Erythroblast (primary cell): ENCODE measurements at places on chromosomes 6 and 20.

GRCh38 chr6:33875696-33876095, 71.9 kb upstream of the MLN start:
- DNase-seq = peak; percentile 17

DNA sequence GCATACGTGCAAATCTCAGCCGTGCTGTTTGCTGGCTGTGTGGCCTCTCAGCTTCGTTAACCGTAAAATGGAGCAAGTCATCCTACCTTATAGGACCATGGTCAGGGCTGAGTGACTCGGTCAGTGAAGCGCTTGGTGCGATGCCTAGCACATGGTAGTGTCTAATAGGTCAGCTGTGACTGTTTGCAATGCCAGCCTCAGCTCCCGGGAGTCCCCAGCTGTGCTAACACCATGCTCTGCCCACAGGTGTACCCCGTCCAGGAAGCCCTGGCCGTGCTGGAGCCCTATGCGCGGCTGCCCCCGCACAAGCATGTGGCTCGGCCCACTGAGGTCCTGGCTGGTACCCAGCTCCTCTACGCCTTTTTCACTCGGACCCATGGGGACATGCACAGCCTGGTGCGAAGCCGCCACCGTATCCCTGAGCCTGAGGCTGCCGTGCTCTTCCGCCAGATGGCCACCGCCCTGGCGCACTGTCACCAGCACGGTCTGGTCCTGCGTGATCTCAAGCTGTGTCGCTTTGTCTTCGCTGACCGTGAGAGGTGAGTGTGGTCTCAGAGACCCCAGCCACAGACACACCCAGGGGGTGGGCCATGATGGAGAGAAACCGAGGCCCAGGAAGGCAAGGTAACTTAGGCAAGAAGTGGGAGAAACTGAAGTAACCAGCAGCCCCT, 10.6 kb downstream of the TRIB3 start:
- no peak for DNase-seq

GRCh38 chr6:147618927-147619326, 110.4 kb downstream of the SAMD5 start:
- DNase-seq = no peak

GRCh38 chr6:136114661-136115060, 135.4 kb downstream of the MTFR2 start:
- no peak for DNase-seq

DNA sequence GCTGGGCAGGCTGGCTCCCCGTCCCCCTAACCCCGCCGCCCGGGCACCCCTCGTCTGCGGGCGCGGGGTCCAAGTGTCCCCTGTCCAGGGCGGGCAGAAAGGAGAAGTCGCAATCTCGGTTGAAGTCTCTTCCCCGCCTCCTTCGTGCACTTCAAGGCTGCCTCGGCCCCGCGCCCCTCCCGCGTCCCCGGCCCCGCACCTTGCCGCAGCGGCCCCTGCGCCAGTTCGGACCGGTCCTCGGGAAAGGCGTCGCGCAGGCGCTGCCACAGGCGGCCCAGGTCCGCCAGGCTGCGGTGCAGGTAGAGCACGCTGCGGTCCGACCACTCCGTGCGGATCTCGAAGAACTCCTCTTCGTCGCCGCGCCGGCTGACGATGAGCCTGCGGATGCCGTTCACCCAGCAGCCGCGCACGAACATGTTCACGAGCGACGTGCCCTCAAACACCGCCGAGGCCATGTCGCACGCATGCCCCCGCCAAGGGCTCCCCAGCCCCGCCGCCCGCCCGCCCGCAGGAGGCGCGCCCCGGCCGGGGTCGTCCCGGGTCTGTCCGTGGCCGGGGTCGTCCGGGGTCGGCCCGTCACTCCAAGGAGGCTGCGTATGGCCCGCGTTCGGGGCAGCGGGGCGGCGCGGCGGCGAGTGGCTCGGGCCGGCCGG, at the start of gene PXDC1:
TSS of gene PXDC1 (minus strand) at position 637 of the 653 bp plus-strand sequence. CDS start at position 455, 182 bp downstream.
- DNase-seq = no peak

DNA sequence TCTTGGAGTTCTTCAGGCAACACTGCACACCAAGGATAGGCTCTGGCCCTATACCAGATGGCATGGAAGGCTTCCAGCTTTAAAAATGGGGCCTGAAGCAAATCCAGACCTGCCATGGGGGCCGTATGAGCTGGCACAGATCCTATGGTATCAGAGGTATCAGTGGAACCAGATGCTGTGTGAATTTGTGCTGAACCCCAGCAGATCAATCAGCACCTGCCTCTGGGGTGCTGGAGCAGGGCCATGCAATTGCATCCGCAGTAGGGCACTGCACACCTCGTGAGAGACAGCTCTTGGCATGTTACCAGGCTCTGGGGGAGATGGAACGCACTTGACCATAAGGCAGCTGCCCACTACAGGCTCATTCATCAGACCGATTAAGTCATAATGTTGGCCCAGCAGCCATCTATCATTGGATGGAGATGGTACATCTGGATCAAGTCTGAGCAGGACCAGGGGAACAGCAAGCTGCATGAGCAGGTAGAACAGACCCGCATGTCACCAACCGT, 221.5 kb downstream of the MYLK4 start:
- no peak for DNase-seq

DNA sequence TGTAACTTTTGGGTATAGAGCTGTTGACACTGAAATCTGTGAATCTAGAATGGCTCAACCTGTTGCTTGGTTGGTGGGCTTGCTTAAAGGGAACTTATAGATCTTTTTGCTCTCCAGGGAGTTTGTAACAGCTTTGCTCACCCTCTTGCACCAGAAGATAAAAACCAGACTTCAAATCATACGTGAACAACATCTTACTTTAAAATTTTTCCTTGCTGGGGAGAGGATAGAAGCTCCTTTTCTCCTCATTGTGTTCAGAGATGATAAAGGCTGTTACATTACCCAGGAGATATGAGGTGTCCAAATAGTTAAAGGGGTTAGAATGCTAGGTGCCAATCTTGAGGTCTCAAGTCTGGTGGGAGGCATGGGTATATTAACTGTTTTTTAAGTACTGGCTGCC, 46.8 kb downstream of the RALGAPB start:
- DNase-seq = no peak

DNA sequence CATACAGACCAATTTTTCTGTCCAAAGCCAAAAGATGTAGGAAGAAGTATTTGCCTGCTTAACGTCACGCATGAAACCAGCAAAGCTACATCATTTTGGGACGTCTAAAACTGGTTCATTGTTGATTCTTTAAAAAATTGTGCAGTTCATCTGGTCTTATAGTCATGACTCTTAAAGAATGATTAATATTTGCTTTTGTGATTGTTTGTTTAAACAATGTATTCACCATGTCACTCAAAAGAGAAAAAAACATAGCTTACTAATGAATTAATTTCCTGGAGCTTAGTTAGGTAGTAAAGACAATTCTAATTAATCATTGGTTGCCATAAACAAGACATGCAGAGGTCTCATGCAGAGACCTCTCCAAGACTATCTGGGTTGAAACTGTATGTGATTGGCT, 157.3 kb downstream of the RPS12 start:
- no peak for DNase-seq

DNA sequence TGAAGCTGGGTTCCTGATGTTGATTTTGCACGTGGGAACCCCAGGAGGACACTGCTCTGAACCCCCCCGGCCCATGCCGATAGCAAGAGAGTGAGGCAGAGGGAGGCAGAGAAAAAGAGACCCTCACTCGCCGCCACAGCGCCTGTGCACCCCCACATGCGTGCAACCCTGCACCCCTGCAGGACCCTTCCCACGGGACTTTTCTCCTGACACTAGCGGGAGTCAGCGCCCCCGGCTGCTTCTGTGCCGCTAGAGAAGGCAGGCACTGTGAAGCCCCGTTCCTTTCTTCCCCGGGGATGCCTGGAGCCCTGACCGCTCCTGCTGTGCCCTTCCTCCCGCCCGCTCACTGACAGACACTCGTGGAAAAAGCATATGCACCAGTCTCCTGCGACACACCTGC, 67.4 kb downstream of the GMPR start:
- DNase-seq = no peak

DNA sequence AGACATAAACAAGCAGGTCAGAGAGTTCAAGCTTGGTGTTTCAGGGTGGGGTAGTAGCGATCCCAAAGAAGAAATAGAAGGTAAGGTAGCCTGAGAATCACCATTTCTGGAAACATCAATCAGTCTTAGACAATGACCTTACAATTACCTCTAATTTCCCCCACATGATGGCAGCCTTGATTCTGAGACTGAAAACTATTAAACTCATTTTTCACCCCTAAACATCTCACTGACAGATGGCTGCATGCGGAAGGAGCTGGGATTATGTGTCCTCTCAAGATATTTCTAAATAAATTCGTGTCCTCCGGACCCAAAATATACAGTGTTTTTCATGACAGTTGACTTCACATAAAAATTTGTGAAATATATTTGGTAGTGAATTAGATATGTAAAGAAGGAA, 61.0 kb downstream of the KIF6 start:
- no peak for DNase-seq

GRCh38 chr20:61933481-61933950, 132.2 kb downstream of the TAF4 start:
- DNase-seq = no peak

GRCh38 chr6:88730611-88731011, 232.8 kb downstream of the RNGTT start:
- no peak for DNase-seq

- DNase-seq = no peak
These were observed 45.6 kb upstream of the MRPS10 start for GRCh38 chr6:42263165-42263728.

DNA sequence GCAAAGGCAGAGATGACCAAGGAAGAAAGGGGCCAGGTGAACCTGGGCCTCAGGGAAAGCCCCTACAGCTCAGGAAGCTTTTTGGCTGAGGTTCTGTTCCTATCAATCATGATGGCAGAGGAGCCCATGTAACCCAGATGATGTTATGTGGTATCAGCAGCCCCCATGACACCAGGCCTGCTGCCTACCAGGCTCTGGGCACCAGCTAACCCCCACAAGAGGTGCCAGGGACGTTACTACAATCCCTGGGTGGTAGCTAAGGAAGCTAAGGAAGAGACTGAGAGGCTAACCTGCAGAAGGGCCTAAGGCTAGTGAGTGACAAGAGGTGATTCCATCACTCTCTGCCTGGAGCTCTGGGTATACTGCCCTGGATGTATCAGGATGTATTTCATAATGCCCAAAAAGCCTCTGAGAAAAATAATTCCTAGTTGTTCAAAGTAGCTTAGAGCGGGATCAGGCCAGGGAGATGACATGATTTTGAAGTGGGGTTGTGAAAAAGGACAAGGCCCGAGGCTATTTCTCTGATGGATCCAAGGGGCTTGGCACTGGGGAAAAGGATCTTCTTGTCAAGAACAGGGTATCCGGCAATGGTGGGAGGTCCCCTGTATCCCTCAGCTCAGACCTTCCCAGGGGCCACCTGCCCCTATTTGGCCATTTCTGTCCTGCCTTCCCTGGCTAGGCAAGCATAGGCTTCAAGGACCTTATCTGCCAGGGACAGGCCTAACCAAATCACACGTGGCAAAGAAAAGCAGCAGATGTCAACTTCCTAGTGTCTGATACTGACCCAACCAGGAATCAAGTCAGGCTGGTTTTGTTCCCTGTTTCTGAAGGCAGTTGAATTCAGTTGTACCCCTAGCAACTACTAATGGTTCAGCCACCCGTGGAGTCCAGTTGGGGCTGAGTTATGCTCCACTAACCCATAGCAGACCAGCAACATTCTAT, 41.3 kb downstream of the PANK2 start:
- DNase-seq = peak; percentile 94

DNA sequence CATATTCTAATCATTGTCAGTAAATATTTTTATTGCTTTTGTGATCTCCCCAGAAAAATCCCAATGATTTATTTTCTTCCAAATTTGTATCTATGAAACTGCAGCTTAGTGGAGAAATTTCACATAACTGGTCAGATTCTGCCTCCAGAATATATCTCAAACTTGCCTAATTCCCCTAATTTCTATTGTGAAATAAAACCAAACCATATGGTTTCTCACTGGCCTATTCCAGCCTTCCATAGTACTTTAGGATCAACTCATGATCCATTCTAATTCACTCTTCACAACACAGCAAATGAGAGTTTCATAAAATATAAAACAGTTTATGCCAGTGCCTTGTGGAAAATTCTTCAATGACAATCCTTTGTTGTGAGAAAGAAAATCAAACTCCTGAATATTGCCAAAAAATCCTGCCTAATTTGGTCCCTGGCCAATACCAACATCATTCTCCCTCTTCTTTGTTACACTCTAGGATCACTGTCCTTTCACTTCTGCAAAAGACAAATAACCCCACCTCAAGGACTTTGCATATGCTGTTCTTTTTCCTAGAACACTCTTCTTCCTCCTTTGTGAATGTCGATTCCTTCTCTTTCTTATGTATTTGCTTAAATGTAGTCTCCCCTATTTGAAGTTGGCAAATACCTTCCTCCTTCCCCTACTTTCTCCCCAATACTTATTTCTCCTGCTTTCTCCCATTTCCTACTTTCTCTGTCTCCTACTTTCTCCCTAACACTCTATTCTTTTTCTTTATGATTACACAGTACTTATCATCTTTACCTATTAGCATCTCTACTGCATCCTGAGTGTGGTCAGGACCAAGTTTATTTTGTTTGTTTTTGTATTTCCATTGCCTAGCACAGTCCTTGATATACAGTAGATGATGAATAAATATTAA, 587.5 kb downstream of the RFPL4B start:
- DNase-seq = no peak

DNA sequence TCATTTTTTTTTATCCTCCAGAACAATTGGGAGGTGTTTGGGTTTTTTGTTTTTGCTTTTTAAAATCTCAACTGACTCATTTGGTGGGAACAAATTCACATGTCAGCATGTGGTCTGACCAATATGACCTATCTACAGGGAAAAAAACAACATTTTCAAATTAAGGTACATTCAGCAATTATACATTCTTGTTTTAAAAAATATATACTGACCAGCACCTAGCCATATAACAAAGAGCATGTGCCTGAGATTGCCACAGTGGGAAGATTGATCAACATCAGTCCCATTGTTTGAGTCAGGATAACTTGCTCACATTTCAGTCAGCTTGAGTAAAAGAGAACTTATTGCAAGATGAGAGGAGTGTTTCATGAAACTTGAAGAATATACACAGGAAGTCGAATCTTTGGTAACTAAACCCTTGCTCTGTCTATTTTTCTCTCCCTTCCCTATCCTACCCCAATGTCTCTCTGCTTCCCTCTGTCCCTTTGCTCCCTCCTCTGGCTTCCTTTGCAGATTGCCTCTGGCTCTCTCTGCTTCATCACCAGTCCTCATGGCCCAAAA, 163.2 kb upstream of the TAB2 start:
- no peak for DNase-seq
